ENCODE measurements at places on chromosomes 4 and X. TPM values are rescaled to one million over a fixed set of nuclear protein-coding genes. Genes with fewer than 3 reads are reported as not detected.

- no peak for DNase-seq
- no peaks in the 10 kb centered on the region for H3K4me1 ChIP-seq
- H3K4me3 ChIP-seq = no peak overlapping the region
These were observed 372.1 kb downstream of the OPHN1 start for GRCh38 chrX:68061206-68061535.

The SCFD2 gene
- total RNA-seq = 9.6 TPM

The GATA1 gene
- not detected for total RNA-seq

- no peak for DNase-seq
- H3K27ac ChIP-seq = no peak overlapping the region
These were observed 85.7 kb upstream of the TBL1X start for GRCh38 chrX:9378980-9379696.

The CACNA1F gene
- 0.30 TPM for total RNA-seq

The PDLIM3 gene
- total RNA-seq = 118 TPM

The NAT8L gene
- 0.36 TPM for total RNA-seq

The SSX5 gene
- total RNA-seq = not detected

DNA sequence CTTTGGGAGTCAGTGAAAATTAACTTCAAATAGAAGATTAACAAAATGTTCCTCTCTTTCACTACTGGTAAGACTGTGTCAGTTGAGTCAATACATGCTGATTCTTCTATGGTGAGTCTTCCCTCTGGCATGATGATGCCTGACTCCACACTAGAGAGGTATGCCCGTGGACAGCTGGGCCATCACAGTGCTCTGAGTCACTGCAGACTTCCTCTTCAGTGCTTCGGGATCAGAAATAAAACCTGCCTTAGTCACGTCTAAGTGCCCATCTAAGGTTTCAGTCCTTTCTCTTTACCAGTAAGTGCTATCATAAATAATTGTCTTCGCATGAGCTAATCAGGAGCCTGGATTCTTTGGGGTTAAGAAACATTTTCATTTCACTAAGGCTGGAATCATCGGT is 1.6 kb upstream of the ASB5 start:
- no peaks in the 10 kb centered on the region for H3K36me3 ChIP-seq
- no peaks in the 10 kb centered on the region for H3K4me1 ChIP-seq
- DNase-seq = no peak
- no peak overlapping the region for H3K27ac ChIP-seq
- no peak overlapping the region for H3K4me3 ChIP-seq
- no peaks in the 10 kb centered on the region for H3K27me3 ChIP-seq

DNA sequence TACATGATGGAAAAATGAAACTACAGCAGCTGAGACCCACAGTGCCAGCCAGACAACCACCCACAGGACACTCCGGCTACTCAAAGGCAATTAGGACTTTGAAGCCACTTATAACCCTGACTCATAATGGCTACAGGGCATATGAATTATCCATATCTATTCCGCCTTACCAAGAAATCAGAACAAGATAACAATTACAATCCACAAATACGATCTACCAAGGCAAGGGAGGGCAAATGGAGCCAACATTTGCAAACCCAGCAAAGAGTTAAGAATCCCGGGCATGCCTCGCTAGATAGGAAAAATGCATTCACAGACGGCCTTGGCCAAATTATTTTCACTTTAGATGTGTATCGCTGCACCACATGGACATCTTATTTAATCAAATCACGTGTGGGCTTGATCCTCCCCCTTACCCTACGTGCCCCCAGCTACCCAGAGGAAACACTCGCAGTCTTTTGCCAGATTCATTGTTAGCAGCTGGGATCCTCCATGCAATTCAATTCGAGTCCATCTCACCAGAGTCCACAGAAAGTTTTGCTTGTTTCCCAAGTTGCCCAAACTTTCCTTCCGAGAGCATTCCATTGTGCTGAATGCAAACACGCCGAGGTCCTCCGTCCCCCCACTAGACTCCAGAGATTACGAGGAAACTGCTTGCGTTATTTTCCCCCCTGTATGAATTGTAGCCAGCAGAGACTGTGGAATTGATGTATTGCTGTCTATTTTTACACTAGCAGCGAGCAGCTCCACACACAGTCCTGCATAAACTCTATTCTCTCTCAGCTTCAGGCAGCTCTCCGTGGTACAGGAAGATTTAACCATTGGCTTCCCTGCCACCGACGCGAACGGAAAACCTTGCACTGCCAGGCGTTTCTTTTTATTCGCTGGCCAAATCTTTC is 1.2 kb downstream of the PPARGC1A start:
- peak overlapping the region; percentile 80 for H3K27ac ChIP-seq
- H3K4me1 ChIP-seq = no peaks in the 10 kb centered on the region
- no peak for DNase-seq
- H3K36me3 ChIP-seq = no peaks in the 10 kb centered on the region

DNA sequence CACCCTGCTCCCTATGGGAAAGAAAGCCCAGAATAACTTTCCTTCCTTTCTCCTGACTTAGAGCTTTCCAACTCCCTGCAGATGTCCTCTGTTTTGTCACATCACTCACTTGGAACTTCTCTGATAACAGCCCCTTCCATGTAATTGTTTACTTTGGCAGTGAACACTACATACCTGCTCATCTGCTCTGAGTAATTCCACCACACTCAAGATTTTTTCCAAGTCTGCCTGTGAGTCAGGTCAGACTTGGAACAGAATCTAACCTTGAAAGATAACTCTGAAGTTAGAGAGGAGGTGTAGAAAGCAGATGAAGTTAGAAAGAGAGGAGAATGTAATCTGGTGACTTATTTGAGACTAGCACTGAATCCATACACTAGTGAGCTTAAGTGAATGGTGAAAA is 7.4 kb downstream of the MAGEB10 start:
- no peak overlapping the region for H3K4me3 ChIP-seq
- no peaks in the 10 kb centered on the region for H3K27me3 ChIP-seq
- no peak for DNase-seq

The WAS gene
- 1.6 TPM for total RNA-seq

DNA sequence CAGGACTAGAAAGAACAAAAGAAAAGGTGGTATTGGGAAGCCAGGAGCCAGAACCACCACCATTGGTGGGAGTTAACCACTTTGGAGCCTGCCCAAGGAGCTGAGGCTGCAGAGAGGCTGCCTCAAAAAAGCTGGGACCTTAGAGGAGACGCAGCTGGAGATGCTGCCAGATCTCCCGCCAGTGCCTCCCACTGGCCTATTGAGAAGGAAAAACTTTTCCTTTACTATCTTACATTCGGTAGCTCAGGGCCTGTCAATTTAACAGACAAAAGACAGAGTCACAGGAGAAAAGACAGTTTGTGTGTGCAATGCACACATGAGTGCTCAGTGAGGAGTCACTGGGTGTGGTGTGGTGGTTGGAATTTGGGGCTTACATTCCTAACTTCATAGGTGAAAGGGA is 52.4 kb upstream of the HPSE start:
- no peak overlapping the region for H3K27ac ChIP-seq
- DNase-seq = no peak
- peaks cover 12% of the 10 kb centered on the region for H3K4me1 ChIP-seq
- H3K27me3 ChIP-seq = no peaks in the 10 kb centered on the region
- H3K36me3 ChIP-seq = no peaks in the 10 kb centered on the region

DNA sequence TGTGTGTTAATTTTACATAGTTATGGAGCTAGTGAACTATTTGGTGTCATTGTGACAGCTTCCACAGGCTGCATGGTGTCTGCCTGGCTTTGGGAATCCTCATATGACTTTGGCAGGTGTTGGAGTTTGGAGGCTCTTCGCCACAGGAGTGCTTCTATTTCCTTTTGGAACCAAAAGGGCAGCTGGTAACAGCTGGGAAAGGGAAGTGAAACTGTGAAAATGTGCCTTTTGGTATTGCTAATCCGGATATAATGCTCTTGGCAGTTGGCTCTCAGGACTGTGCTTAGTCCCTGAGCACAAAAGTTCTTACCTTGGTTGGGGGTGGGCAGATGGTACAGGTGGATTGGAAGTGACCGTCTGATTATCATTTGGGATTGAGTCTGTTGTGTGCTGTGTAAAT is 18.1 kb downstream of the OFD1 start:
- H3K4me1 ChIP-seq = no peaks in the 10 kb centered on the region
- H3K27me3 ChIP-seq = no peaks in the 10 kb centered on the region
- no peak for DNase-seq
- no peak overlapping the region for H3K4me3 ChIP-seq
- H3K36me3 ChIP-seq = no peaks in the 10 kb centered on the region
- H3K27ac ChIP-seq = no peak overlapping the region

DNA sequence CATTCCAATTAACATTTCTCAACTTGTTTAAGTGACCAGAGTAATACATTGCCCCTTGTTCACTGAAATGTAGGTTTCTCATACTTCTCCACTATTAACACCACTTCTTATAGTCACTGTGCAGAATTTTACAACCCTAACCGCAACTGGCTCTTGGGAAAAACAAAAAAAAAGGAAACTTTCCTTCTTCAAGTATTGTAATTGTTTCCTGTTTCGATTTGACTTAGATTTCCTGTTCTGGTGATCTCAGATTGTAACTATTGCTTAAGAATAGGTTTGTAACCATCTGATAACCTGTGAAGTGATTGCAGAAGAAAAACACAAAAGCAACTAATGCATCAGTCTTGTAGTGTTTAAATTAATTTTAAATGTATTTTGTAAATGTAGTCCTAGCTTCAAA is 594.7 kb upstream of the GALNT7 start:
- H3K4me1 ChIP-seq = no peaks in the 10 kb centered on the region
- no peak overlapping the region for H3K4me3 ChIP-seq
- H3K27ac ChIP-seq = no peak overlapping the region
- no peak for DNase-seq

The BBS7 gene
- total RNA-seq = 3.7 TPM

DNA sequence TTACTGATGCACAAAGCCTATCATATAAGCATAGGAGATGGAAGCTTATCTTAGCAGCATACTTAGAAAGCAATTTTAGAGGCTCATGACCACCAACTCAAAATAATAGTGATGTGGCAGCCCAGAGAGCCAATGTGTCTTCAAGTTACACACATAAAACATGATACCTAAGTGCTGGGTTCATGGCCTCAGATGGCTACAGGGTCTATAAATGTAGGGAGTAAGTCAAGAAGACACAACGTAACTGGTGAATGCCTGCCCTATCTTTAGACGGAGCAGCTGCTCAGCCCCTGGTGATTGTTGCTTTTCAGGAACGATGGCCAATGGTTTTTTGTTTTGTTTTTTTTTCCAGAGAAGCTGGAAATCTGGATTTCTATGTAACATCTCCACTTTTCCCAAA is 42.8 kb downstream of the RNF150 start:
- H3K27ac ChIP-seq = no peak overlapping the region
- DNase-seq = no peak
- no peaks in the 10 kb centered on the region for H3K36me3 ChIP-seq

The SSX7 gene
- not detected for total RNA-seq

DNA sequence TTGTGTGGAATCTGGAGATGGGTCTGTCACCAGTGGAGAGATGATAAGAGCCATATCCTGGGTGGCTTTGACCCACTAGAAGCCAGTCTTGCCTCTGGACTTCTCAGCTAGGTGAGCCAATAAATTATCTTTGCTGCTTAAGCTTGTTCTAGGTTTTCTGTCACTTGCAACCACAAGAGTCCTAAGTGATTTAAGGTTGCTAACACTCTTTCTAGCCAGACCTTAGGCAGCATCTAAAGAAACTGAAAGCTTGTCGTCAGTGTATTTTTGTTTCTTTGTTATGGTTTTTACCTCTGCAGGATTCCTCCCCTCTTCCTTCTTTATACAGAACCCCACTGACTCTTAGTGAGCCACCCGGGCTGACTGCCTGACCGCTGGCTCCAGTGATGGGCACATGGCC is 37.1 kb upstream of the STIM2 start:
- H3K4me1 ChIP-seq = no peaks in the 10 kb centered on the region
- no peak for DNase-seq
- H3K27me3 ChIP-seq = no peaks in the 10 kb centered on the region
- no peak overlapping the region for H3K4me3 ChIP-seq

- no peaks in the 10 kb centered on the region for H3K36me3 ChIP-seq
- H3K4me3 ChIP-seq = no peak overlapping the region
- H3K27me3 ChIP-seq = no peaks in the 10 kb centered on the region
- DNase-seq = no peak
These were observed 95.0 kb downstream of the BANK1 start for GRCh38 chr4:101885574-101885973.

DNA sequence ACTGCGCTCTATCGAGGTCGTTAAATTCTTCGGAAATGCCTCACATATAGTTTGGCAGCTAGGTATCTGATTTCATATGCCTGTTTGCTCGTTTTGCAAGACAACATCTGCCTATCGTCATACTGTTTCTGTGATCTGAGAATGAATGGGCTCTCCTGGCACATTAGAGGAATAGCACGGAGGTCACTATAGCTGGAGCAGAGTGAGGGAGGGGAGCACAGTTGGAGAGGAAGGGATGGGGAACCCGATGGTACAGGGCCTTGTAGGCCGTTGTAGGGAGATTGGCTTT is 552 bp downstream of the IKBKG start:
- peaks cover 21% of the 10 kb centered on the region for H3K36me3 ChIP-seq
- H3K27me3 ChIP-seq = no peaks in the 10 kb centered on the region
- H3K4me3 ChIP-seq = peak overlapping the region; percentile 69
- DNase-seq = no peak

DNA sequence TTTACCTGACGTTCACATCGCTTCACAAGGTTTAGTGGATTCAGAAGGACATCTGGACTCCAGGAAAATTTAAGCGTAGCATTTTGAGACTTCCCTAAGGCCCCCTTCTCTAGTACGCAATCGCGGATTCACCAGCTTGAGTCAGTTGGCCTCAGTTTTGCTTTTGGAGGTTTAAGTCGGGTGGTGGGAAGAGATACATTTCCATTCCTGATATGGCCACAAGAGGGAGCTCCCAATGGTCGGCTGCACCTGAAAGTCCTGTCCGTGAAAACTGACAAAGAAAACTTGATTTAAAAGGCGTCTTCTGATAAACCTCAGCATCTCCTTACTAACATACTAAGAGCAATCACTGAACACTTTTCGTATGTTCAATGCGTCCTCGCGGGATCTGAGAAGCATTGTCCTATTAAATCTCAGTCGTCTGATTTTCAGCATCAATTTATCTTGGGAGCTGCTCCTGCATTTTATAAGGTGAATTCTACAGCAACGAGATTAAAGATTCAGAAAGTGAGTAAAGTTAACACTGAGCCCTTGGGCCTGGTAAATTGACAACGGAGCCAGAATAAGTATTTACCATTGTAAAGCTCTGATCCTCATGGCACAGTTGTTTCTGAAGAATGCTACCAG is 50.6 kb downstream of the LGI2 start:
- H3K4me3 ChIP-seq = peak overlapping the region; percentile 27
- no peaks in the 10 kb centered on the region for H3K27me3 ChIP-seq
- no peak for DNase-seq
- peak overlapping the region; percentile 92 for H3K27ac ChIP-seq

GRCh38 chr4:18529482-18529881 is 507.9 kb upstream of the LCORL start:
- H3K36me3 ChIP-seq = no peaks in the 10 kb centered on the region

GRCh38 chrX:24285082-24285481 is 28.8 kb downstream of the SUPT20HL2 start:
- H3K4me3 ChIP-seq = no peak overlapping the region
- H3K36me3 ChIP-seq = no peaks in the 10 kb centered on the region
- no peaks in the 10 kb centered on the region for H3K27me3 ChIP-seq
- no peak for DNase-seq

GRCh38 chrX:19660604-19661255 is 145.4 kb upstream of the MAP3K15 start:
- H3K27ac ChIP-seq = no peak overlapping the region
- DNase-seq = no peak
- no peak overlapping the region for H3K4me3 ChIP-seq
- no peaks in the 10 kb centered on the region for H3K27me3 ChIP-seq
- H3K4me1 ChIP-seq = no peaks in the 10 kb centered on the region
- no peaks in the 10 kb centered on the region for H3K36me3 ChIP-seq

The ASMT gene
- not detected for total RNA-seq
